ENCODE measurements at places on chromosomes 1 and 21. TPM values are rescaled to one million over a fixed set of nuclear protein-coding genes. Genes with fewer than 3 reads are reported as not detected.

GRCh38 chr1:30323352-30323751, 400.0 kb downstream of the MATN1 start:
- H3K36me3 ChIP-seq, result no peaks in the 10 kb centered on the region
- DNase-seq, result no peak
- no peak overlapping the region for H3K4me3 ChIP-seq
- peaks cover 39% of the 10 kb centered on the region for H3K4me1 ChIP-seq

DNA sequence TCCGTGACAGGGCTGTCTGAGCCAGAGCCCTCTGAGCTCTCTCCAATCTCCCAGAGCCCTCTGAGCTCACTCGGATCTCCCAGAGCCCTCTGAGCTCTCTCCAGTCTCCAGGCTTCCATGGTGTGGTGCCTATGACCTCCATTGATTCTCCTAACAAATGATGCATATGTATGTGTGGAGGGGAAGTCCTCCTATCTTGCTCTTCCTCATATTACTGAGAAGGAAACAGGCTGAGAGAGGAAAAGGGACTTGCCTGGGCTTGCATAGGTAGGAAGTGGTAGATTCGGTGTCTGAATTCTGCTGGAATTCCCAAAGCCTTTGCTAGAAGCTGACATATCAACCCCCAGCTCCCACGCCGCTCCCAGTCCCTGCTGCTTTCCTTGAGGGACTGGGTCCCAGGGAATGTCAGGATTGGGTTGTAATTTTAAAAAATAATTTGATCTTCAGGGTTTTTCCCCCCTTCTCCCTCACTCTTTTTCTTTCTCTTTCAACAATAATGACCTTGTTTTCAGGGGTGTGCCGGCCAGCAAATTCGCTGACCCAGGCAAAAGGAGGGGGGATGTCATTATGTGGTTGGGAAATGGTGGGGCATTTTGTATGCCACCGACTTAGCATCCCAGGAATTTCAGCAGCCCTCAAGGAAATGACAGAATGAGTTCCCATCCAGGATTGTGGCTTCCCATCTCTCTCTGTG, 42.3 kb upstream of the RUNX3 start:
- H3K4me1 ChIP-seq, result peaks cover 5% of the 10 kb centered on the region
- no peak overlapping the region for H3K4me3 ChIP-seq
- no peak overlapping the region for H3K27ac ChIP-seq
- no peaks in the 10 kb centered on the region for H3K36me3 ChIP-seq
- no peak for DNase-seq
- peaks cover 12% of the 10 kb centered on the region for H3K27me3 ChIP-seq

DNA sequence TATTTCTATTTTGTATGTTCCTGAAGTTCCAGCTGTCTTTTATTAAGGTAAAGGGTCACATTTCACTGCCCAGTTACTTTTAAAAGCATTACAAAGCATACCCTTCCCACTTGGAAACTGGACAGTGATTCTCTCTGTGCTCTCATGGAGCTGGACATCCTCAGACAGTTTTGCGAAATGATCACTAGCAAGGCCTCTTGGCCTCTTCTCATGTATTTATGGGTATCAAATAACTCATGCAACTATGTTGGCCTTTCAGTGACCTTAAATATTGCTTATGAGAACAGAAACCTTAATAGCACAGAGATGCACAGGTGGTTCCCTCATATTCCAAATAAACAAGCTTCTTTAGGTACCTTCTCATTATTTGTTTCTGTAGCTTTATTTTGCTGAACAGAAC, 7.9 kb upstream of the AMPD1 start:
- H3K36me3 ChIP-seq, result peaks cover 7% of the 10 kb centered on the region
- no peak overlapping the region for H3K27ac ChIP-seq
- H3K4me1 ChIP-seq, result no peaks in the 10 kb centered on the region
- no peak for DNase-seq

Gene MYOM3
- polyA plus RNA-seq, result 0.13 TPM

GRCh38 chr1:29650041-29650400, 413.7 kb downstream of the PTPRU start:
- no peak for DNase-seq
- H3K4me3 ChIP-seq, result no peak overlapping the region
- no peaks in the 10 kb centered on the region for H3K36me3 ChIP-seq
- no peak overlapping the region for H3K27ac ChIP-seq

Gene NPPA
- polyA plus RNA-seq, result 5.0 TPM

GRCh38 chr21:45505416-45506021, 36.7 kb downstream of the SLC19A1 start:
- no peak for DNase-seq
- H3K27me3 ChIP-seq, result no peaks in the 10 kb centered on the region
- no peak overlapping the region for H3K27ac ChIP-seq

Gene FMN2
- polyA plus RNA-seq, result 55.3 TPM

- H3K27me3 ChIP-seq, result no peaks in the 10 kb centered on the region
- H3K27ac ChIP-seq, result no peak overlapping the region
- no peak for DNase-seq
- peaks cover 12% of the 10 kb centered on the region for H3K36me3 ChIP-seq
- H3K4me1 ChIP-seq, result peaks cover 15% of the 10 kb centered on the region
These were observed 5.5 kb downstream of the ZBTB18 start for GRCh38 chr1:244056577-244056976.

DNA sequence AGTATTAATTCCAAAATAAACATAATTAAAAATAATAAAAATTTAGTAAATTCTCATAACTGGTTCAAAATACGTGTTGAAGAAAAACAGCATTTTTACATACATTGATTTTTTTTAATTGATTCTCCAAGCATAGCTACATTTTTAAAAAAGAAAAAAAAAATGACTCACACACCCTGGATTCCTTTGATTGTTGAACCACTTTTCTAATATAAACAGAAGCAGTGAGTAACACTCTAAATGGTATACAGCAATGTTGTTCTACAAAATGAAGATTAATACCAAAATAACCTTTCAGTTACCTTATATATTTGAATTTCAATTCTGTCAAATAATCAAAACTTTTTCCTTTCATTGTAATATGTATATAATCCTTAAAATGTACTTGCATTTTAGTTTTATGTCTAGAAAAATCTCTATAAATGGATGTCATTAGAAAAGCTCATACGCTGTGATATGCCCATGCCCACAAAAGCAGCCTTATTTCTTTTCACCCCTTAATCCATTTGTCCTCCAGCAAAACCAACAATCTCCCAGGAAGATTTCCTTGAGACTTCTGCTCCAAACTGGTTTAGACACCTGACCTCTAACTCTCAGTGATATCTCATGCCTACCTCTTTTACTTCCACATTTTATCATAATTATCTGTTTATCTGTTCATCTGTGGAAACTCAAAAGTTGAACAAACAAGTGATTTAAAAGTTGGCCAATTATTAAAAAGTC, 246.4 kb upstream of the NR5A2 start:
- no peaks in the 10 kb centered on the region for H3K36me3 ChIP-seq
- DNase-seq, result no peak
- H3K27me3 ChIP-seq, result no peaks in the 10 kb centered on the region
- no peak overlapping the region for H3K27ac ChIP-seq
- H3K4me1 ChIP-seq, result no peaks in the 10 kb centered on the region

GRCh38 chr1:101852936-101853335, 143.8 kb downstream of the OLFM3 start:
- no peaks in the 10 kb centered on the region for H3K36me3 ChIP-seq
- H3K27me3 ChIP-seq, result no peaks in the 10 kb centered on the region
- no peaks in the 10 kb centered on the region for H3K4me1 ChIP-seq
- no peak for DNase-seq
- no peak overlapping the region for H3K27ac ChIP-seq

Gene PLA2G2F
- not detected for polyA plus RNA-seq

Gene KCNK1
- 11.0 TPM for polyA plus RNA-seq

DNA sequence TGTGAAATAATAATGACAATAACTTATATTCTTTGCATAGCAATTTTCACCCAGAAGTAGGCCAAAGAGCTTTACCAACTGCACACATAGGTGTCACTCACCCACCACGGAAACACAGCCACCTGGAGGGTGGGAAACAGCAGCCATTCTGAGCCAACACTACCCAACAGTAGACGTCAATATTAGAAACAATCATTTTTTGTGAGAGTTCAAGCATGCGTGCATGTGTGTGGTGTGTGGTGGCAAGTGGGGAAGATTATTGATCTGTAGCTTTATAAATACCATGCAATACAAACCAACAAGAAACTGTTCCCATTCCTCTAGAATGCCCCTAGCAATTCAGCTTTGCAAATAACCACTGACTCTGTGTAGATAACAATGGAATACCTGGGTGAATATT, 19.1 kb downstream of the PROX1 start:
- DNase-seq, result no peak
- H3K36me3 ChIP-seq, result no peaks in the 10 kb centered on the region
- no peak overlapping the region for H3K4me3 ChIP-seq

- no peak overlapping the region for H3K4me3 ChIP-seq
- no peak for DNase-seq
- no peak overlapping the region for H3K27ac ChIP-seq
- peaks cover 14% of the 10 kb centered on the region for H3K36me3 ChIP-seq
- no peaks in the 10 kb centered on the region for H3K4me1 ChIP-seq
These were observed 77.1 kb downstream of the PAX7 start for GRCh38 chr1:18707696-18708257.

Gene CYYR1
- polyA plus RNA-seq, result 11.4 TPM

GRCh38 chr1:177301425-177302124, 130.8 kb downstream of the BRINP2 start:
- H3K27ac ChIP-seq, result no peak overlapping the region
- peaks cover 17% of the 10 kb centered on the region for H3K4me1 ChIP-seq
- peak; percentile 32 for DNase-seq
- H3K4me3 ChIP-seq, result no peak overlapping the region
- no peaks in the 10 kb centered on the region for H3K27me3 ChIP-seq
- H3K36me3 ChIP-seq, result no peaks in the 10 kb centered on the region

- no peak overlapping the region for H3K27ac ChIP-seq
- no peak for DNase-seq
- H3K4me1 ChIP-seq, result peaks cover 4% of the 10 kb centered on the region
These were observed 22.4 kb downstream of the DDX20 start for GRCh38 chr1:111778066-111778465.

DNA sequence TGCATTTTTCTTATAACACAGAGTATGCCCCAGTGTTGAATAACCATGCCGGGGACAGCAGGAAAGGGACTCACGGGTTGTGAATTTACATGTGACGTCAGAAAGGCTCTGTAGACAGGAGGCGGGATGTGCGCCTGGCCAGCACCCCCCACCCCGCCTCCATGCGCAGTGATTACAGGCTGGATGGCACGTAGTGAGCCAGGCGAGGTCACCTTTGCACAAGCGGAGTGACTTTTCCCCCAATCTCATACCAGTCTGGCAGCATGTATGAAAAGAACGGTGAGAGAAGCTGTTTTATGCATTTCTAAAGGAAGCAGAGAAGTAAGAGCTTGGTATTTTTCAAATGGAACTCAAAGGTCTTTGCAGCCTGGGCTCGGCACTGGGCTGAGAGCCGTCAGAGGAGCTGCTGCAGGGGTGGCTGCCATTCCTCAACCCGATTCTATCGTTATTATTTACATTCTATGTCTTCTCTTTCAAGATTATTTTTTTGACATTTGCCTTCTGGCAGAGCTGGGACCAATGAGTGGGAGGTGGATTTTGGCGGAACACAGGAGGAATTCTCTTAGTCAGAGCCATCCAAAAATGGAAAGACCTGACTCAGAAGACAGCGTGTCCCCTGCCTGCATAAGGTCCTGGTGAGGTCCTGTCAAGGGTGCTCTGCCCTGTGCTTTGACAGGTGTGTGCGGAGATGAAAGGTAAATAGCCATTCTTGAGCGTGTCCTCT, 115.6 kb upstream of the SLC45A1 start:
- H3K4me1 ChIP-seq, result peaks cover 15% of the 10 kb centered on the region
- no peaks in the 10 kb centered on the region for H3K27me3 ChIP-seq
- H3K36me3 ChIP-seq, result no peaks in the 10 kb centered on the region
- H3K4me3 ChIP-seq, result no peak overlapping the region

- no peak for DNase-seq
- H3K27ac ChIP-seq, result peak overlapping the region; percentile 52
- H3K4me3 ChIP-seq, result no peak overlapping the region
- no peaks in the 10 kb centered on the region for H3K27me3 ChIP-seq
- H3K36me3 ChIP-seq, result no peaks in the 10 kb centered on the region
These were observed 39.7 kb downstream of the EIF2B3 start for GRCh38 chr1:44946725-44947062.

Gene SIM2
- 2.9 TPM for polyA plus RNA-seq

GRCh38 chr1:15260418-15261154, 13.6 kb downstream of the FHAD1 start:
- H3K36me3 ChIP-seq, result no peaks in the 10 kb centered on the region
- DNase-seq, result no peak
- no peak overlapping the region for H3K4me3 ChIP-seq
- no peak overlapping the region for H3K27ac ChIP-seq

DNA sequence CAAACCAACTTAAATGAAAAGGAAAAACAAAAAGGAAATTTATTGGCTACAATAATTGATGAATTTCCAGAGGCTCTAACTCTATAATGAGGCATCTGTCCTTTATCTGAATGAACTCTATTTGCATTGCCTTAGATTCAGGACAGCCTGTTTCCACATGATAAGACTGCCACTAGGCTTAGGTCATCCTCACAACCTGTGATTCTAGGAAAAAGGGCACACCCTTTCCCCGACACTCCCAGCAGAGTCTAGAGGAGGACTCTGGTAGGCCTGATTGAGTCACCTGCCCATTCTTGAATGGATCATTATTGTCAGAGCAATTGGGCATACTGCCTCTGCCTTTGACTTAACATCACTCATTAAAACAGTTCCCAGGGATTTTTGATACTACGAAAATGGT, 262.8 kb downstream of the TPR start:
- no peak overlapping the region for H3K4me3 ChIP-seq
- no peaks in the 10 kb centered on the region for H3K4me1 ChIP-seq
- H3K27me3 ChIP-seq, result no peaks in the 10 kb centered on the region

Gene FCRL1
- 0.08 TPM for polyA plus RNA-seq

Gene FCRLB
- polyA plus RNA-seq, result 2.5 TPM

- no peak overlapping the region for H3K4me3 ChIP-seq
- DNase-seq, result no peak
- H3K27ac ChIP-seq, result no peak overlapping the region
- no peaks in the 10 kb centered on the region for H3K36me3 ChIP-seq
These were observed 24.0 kb upstream of the CAMSAP2 start for GRCh38 chr1:200714504-200715187.

- no peak overlapping the region for H3K4me3 ChIP-seq
- H3K36me3 ChIP-seq, result no peaks in the 10 kb centered on the region
- DNase-seq, result peak; percentile 98
- H3K27ac ChIP-seq, result no peak overlapping the region
These were observed 82.2 kb upstream of the ABCD3 start for GRCh38 chr1:94335950-94336349.
